Stimulated activated CD4-positive, alpha-beta T cell treated with anti-CD3 and anti-CD28 coated beads, Interleukin-12 subunit alpha, Interleukin-12 subunit beta, amount 100 ng/mL, for 4 hours (primary cell): ENCODE measurements at places on chromosomes 6 and 20.
A peak's percentile ranks its signal among the peaks of the same experiment; 100 is the strongest.

DNA sequence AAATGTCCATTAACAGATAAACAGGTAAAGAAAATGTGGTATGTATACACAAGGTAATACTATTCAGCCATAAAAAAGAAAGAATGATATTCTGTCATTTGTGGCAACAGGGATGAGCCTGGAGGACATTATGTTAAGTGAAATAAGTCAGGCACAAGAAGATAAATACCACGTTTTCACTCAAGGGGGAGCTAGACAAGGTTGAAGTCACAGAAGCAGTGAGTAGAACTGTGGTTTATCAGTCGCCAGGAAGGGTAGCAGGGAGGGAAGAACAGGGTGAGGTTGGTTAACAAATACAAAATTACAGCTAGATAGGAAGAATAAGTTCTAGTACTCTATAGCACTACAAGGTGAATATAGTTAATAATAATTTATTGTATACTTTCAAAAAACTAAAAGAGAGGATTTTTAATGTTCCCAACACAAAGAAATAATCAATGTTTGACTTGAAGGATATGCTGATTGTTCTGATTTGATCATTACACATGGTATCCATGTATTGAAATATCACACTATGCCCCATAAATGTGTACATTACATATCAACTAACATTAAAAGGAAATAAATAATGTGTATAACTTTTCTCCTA lies 21.1 kb downstream of the RTN4IP1 start:
- no peak for DNase-seq

DNA sequence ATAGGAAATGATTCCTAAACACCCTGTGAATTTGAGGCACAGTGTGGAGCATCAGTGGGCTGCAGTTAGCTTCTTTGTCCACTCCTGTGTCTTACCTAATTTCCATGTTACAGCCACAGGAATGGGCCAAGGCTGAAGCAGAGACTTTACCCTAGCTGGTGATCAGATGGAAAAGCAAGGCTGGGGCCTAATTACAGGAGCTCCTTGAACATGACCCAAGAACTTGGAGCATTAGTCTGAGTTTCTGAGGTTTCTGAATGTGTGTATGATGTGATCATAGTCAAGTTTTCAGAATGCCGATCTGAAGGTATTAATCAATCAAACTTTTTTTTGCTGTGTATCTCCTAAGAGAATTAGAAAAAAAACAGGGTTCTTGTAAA lies 18.0 kb downstream of the HECA start:
- DNase-seq = no peak

GRCh38 chr6:107784669-107785068 lies 39.4 kb downstream of the SCML4 start:
- no peak for DNase-seq

- no peak for DNase-seq
These were observed 2.1 kb downstream of the TMEM14B start for GRCh38 chr6:10749734-10750133.

DNA sequence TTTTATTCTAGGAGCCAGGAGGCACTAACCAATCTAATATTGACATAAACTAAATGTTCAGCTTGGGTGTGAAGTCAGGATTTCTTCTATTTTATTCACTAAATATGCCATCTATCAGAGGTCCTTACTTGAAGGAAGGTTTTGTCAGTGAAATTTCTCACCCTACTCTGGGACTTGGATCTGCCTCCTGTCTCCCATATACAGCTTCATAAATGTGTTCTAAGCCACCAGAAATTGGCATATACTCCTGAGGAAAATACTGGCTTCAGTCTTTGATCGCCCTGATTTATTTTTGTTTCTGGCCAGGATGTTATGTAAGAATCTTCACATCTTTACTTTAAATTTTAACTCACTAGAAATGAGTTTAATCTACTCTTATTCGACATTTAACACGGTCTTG lies 647.7 kb downstream of the C6orf118 start:
- DNase-seq = no peak

DNA sequence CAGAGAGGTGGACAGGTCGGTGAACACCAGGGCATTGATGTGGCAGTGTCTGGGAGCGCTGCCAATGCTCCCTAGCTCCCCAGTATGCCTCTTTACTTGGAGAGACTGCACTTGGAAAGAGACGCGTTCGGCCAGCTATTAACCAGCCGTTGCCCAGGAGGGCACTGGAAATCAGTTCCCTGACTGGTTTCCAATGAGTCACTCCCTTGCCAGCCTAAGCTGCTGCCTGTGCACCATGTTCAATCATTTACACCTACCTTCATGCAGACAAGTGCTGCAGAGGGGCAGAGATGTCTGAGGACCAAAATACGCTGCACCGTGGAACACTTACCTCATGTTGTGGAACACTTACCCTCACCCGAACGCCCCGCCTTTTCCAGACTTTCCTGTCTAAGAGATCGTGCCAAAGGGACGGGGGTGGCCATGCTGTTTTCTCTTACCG lies 151.6 kb downstream of the SOBP start:
- DNase-seq = no peak

DNA sequence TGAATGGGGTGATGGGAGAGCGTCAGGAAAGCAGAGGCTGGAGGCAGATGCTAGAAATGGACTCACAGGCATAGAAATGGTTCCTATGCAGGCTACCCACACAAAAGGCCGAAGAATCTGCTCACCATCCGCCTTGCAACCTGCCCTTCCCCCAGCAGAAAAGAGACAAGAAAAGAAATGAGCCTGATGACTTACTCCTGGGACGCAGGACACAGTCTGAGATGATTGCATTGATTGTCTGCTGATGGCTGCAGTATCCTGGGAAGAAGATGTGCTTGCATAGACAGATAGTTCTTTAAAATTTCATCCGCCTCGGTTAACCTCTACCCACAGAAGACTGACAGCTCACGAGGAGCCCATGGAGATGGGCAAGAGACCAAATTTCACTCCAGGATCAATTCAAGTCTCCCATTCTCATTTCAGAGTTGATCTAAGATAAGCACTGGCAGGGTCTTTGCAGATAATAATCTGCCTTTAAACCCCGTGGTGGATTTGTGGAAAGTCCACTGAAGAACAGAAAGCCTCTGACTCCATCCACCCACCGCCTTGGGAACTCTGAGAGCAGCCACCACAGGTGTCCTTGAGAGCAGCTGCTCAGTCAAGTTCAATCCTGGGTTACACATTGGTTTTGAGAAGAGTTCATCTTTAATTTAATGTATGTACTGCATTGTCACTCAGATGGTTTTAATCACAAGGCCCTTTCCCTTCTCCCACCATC lies 7.2 kb downstream of the AGPAT4 start:
- no peak for DNase-seq

DNA sequence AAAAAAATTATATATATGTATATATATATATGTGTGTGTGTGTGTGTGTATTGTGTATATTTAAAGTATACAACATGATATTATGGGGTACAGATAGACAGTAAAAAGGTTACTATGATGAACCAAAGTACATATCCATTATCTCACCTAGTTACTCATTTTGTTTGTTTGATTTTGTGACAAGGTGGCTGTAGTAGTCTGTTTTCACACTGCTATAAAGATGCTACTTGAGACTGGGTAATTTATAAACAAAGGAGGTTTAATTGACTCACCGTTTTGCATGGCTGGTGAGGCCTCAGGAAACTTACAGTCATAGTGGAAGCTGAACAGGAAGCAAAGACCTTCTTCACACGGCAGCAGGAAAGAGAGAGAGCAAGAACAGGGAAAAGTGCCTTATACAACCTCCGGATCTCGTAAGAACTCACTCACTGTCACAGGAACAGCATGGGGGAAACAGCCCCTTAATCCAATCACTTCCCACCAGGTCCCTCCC lies 30.2 kb upstream of the DACT2 start:
- no peak for DNase-seq

- DNase-seq = no peak
These were observed 5.7 kb downstream of the PRR3 start for GRCh38 chr6:30562470-30563425.

GRCh38 chr6:158825951-158826306 lies 6.8 kb upstream of the EZR start:
- no peak for DNase-seq

GRCh38 chr20:23034721-23035671 lies at the start of gene SSTR4:
SSTR4 (plus strand) TSS chr20:23035312; CDS start chr20:23035484, 172 bp downstream.
- DNase-seq = no peak

DNA sequence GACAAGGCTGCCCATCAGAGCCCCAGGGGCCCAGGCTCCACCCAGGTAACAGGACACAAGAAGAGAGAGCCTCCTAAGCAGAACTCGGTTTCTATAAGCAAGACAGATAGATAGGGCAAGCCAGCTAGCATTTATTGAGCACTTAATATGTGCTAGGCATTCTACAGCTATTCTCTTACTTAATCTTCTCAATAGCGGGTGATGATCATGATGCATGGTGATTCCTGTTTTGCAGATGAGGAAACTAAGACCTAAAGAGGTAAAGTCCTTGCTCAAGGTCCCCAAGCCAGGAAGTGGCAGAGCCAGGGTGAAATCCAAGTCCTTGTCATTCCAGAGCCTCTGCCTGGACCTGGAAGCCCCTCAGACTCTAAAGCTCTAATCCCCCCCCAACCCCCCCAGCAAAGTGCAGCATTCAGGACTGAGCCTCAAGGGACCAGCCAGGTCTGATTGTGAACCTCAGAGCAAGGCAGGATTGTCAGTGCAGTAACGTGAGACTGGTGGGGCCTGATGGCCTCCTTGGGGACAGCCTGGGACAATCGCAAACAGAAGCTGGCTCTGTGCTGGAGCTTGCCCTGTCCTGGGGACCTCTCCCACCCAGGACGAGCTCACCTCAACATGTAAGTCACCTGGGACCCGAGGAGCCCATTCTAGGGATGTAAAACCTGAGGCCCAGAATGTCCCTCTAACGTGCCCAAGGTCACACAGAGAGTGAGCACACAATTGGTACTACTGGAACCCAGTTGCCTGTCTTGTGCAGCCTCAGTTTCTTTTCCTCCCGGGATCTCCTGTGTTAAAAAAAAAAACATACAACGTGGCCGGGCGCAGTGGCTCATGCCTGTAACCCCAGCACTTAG lies 48.4 kb upstream of the PTGIS start:
- no peak for DNase-seq

- no peak for DNase-seq
These were observed 43.6 kb downstream of the MUC22 start for GRCh38 chr6:31053873-31054272.

GRCh38 chr20:39674842-39675241 lies 712.7 kb downstream of the DHX35 start:
- no peak for DNase-seq

DNA sequence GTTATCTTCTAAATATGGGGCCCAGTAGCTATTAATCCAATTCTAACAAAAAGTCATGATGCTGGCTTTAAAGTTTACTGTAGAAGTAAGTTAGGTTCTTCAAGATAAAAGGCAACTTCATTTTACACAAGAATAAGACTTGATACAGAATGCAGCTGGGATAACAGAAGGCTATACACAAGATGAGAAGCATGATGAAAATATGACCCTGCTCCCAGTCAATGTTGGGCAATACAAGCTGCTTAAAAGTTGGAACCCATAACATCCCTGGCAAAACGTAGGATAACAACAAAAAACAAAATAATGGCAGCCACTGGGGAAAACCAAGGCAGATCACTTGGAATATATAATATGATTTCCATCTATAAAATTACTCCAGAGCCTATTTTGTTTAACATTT lies 87.6 kb upstream of the RSPO3 start:
- no peak for DNase-seq

- DNase-seq = no peak
These were observed 24.0 kb downstream of the PGM3 start for GRCh38 chr6:83169106-83169505.

DNA sequence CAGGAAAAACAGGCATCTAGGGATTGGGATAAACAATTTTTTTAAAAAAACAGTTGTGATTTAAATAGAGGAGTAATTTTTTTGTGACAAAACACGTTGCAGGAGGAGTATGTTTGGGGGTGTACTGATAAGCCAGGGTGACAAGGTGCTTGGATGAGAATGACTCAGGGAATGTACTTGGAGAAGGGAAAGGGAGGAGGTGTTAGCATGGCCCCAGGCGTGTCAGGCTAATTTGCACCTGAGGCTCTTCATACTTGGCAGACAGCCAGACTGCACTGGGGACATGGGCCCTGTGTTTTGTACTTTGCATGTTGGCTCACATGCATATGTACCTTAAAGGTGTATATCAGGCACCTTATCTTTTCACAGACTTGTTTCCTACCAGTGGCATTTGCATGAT lies 22.8 kb downstream of the PANK2 start:
- DNase-seq = no peak

- no peak for DNase-seq
These were observed 48.7 kb upstream of the RSPO3 start for GRCh38 chr6:127069659-127070279.

DNA sequence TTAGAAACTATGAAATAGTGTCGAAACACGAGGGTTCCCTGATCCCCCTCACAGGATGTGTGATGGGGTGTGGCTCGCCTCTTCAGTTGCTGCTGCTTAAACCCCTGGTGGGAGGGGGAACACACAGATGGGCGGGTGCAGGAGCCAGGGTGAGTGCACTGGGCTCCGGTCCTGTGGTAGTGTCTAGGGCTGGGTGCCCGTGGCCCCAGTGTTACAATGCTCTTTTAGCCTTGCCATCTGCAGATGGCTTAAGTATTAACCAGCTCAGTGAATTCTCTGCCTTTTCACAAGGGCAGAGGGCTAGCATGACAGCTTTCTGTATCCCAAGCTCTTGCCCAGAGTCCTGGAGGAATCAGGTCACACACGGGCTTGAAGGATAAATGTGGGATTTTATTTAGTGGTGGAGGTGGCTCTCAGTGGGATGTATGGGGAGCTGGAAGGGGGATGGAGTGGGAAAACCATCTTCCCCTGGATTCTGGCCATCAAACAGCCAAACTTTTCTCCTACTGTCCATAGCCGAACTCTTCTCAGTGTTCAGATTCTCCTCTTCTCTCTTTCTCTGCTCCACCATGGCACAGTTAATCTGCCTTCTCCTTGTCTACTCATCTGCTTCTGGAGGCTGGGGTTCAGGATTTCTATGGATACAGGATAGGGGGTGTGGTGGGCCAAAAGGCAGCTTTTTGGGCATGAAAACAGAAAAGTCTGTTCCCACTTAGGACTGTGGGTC lies 659.0 kb downstream of the EPM2A start:
- no peak for DNase-seq

GRCh38 chr20:48131581-48131980 lies 346.3 kb upstream of the SULF2 start:
- no peak for DNase-seq

DNA sequence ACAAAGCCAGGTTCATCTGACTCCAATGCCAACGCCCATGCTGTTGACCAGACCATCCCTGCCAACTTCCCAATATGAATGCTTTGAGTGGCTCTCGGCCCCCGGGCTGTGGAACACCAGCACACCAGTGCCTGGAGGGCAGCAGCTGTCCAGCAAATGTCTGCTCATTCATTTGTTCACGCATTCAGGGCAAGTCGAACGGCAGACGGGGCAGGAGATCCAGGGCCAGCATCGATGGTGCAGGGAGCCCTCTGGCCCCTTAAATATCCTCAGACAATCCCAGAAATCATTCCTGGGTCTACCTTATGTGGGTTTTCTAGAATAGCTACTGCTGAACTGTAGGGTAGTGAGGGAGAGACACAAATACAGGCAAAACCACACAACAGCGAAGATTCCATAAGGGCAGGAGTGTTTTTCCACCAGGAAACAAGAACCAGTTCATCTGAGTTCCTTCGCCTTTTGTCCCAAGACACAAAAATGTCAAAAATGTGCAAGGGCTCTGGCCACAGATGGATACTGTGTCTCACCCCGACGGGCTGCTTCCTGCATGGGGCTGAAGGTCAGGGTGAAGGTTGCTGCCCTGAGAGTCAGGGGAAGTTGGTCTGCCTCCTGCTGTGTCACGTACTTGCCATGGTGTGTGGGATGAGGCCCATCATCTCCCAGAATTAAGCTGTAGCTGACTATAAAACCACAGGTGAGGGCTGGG lies 15.5 kb downstream of the RIPOR3 start:
- no peak for DNase-seq

GRCh38 chr20:50215926-50216325 lies 25.3 kb downstream of the CEBPB start:
- no peak for DNase-seq

- peak; percentile 44 for DNase-seq
These were observed at the start of gene ETV7 for GRCh38 chr6:36387440-36388303. ETV7 (minus strand) TSS chr6:36387669; CDS start chr6:36387541, 128 bp downstream.
